ENCODE measurements at places on chromosomes 11 and 22.

DNA sequence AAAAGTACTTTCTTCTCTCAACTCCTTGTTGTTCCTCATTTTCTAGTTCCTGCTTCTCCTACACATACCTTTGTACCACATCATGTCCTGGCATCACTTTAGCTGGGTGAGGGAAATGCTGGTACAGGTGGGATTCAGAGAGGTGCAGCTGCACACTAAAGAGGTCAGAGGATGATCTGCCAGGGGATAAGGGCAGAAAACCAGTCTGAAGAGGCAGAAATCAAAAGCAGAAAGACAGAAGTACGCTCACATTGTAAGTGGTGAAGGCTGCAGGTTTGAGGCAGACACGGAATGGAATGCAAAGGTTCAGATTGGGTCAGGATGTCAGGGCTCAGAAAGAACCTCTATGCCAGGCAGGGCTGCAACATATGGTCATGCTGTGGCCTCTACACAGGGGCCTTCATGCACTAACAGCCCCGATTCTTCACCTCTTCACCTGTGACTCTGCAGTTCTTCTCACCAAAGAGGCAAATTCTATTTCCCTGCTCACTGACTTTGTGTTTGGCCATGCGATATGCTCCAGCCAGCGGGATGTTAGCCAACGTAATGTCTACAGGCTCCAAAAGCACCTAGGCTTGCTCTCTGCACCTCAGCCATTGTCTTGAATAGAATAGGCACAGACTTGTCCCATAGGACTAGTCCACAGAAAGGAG is 373.7 kb downstream of the NXPE2 start:
- no peak for DNase-seq

GRCh38 chr11:2584434-2584811 is 115.4 kb downstream of the KCNQ1OT1 start:
- DNase-seq: no peak

DNA sequence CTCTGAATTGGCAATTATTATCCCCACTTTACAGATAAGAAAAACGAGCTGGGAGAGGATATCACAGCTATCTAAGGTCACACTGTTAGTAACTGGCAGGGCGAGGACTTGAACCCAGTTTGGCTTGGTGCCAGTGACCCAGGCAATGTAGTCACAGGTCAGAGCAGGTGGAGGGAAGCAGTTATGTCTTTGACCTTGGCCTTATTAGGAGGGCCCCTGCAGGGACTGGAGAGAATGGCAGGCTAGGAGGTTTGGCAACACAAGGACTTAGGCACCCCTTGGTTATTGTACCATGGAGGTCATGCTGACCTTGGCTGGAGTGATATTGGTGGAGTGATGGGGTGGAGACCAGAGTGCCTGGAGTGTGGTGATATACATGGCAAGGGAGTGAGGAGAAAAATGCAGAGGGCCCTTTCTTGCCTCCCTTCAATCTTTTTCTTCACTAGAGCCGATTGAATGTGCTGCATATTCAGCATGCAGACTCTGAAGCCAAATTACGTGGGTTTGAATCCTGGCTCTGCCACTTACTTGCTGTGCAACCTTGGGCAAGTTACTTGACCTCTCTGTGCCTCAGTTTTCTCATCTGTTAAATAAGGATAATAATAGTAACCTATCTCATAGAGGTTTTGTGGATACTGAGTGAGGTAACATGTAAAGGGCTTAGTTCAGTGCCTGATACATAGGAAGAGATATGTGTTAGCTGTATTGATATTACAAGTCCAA is 92.7 kb upstream of the TBCEL start:
- no peak for DNase-seq

DNA sequence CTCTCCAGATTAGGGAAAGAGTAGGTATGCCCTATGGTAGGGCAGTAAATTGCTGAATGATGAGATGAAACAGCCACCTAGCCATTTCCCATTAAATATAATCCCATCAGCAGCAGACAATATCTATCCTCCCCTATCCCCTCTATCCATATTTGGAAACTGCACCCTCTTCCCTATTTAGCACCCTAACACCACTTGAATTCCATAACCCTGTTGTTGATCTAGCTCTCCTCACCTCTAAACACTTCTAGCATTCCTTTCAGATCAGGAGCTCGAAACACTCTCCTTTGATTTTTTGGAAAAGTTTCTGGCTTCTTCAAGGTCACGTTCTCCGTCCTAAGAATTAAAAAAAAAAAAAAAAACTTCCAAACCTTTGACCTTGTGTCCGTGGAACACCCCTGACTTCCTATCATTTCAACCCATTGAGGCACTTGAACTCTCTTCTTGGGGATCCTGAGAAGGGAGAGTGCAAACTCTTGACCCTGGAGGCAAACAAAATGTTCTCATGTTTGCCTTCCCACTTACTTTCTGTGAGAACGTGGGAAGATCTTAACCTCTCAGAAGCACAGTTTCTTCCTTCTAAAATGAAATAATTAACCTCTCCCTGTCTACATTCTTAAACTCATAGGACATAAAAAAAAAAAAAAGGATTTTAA is 19.0 kb downstream of the TRIM5 start:
- no peak for DNase-seq

GRCh38 chr11:27965559-27965958 is 142.4 kb downstream of the KIF18A start:
- DNase-seq: no peak

- no peak for DNase-seq
Observed at GRCh38 chr22:31328544-31328960, 17.6 kb downstream of the PATZ1 start.

- no peak for DNase-seq
Observed at GRCh38 chr11:83508804-83509203, 222.6 kb upstream of the CCDC90B start.

GRCh38 chr22:40504285-40505249 is 132.0 kb downstream of the MRTFA start:
- no peak for DNase-seq

DNA sequence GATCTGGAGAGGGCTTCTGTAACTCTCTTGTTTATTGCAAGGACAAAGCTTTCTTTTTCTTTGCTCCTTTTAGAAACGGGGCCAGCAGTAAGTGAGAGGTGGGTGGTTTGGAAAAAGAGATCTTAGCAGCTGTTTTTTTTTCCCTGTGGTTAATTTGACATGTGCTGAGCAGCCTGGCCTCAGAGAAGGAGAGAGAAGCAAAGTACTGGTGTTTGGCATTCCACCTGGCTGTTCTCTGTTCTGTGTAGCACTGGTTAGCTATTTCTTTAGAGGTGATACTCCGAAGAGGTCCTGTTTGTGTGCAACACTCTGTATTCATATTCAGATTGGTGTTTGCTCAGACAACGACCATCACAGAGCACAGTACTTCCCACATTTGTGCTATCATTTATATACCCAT is 80.8 kb upstream of the SORL1-AS1 start:
- DNase-seq: no peak

GRCh38 chr22:49186762-49187161 is 640.9 kb downstream of the BRD1 start:
- DNase-seq: no peak

DNA sequence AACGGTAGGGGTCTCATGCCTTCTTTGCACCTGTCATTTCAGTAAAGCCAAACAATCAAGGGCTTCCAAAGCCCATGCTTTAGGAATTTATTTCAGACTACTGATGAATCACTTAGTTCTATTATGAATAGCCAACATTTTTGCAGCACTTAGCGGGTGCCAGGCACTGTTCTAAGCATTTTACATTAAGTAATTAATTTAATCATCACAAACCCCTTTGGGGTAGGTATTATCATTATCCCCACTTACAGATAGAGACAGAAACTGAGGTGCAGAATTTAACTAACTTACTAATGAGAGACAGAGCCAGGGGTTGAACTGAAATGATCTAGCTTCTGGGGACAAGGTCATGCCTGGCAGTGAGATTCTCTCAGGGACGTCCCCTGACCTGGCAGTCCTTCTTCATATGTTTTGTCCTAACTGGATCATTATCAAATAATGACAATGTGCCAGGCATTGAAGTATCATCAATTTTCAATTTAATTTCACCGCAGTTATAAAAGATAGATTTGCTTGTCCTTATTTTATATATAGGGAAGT is 31.7 kb upstream of the NAV2 start:
- no peak for DNase-seq

DNA sequence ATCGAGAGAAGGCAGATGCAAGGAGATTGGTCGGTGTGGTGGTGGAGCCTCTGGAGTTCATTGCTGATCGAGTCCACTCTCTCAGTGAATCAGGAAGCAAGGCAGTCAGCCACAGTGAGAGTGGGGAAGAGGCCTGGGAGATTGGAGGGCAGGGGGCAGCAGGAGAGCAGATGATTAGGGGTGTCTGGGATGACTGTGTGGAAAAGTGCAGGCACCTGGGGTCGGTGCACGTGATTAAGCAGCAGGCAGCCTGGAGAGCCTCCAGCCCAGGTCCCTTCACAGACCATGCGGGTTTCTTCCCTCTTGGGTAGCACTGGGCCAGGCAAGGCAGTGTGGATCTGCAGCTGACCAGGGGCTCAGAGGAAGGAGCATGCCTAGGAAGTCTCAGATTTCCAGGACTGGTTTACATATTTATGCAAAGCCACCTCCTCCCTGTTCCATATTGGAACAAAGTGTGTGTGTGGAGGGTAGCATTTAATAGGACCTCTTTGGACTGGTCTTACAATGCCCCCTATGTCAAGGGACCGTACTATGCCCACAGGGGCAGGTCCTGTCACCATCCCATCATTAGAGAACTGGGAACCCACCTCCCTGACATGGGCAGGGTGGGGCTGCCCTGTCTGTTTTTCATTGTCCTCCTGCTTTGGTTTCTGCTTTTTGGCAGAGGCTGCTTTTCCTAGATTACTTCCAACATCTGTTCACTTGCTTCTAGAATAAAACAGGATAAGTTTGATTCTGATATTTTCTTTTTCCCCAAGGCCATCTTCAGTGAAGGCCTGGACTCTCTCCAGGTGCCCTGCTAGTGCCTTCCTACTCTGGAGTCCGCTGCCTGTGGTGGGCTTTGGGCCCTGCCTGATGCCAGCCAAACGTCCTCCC is 14.0 kb upstream of the GDPD5 start:
- DNase-seq: no peak

DNA sequence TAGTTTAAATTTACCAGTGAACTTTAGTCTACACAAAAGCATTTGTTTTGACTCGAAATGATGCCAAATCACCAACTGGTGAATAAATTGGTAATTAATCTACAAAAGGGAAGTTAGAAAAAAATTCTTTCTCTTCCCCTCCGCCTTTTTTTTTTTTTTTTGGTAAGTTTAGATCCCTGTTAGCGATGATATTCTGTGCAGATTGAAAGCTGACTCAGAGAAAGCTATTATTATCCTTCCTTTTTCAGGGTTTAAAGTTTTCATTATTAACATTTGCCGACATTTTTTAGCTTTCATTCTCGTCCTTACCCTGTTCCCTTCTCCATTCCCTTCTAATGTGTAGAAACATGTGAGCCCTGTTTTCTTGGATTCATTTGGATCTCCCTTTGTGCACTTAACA is 16.8 kb upstream of the NUP160 start:
- no peak for DNase-seq

DNA sequence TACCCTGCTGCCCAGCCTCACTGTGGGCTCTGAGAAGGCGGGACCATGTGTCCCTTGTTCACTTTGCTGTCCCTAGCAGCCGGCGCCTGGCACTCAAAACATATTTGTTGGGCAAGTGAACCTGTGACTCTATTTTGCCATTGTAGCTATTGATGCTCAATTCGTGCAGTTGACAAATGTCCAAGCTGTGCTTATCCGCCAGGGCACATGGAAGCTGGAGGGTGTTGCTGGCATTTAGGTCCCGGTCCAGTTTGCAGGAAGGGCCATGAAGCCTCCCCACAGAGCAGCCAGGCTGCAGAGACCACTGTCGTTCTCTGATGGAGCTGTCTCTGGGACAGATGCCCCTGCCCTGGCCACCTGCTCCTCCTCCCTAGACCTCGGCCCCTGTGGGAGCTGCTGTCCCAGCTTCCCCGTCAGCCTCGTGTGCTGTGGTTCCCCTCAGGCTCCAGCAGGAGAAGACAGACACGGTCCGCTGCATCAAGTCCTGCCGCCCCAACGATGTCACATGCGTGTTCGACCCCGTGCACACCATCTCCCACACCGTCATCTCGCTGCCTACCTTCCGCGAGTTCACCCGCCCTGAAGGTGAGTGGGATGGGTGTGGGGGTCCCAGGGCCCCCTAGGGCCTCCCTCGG is 71.5 kb downstream of the FBLN1 start:
- DNase-seq: no peak

DNA sequence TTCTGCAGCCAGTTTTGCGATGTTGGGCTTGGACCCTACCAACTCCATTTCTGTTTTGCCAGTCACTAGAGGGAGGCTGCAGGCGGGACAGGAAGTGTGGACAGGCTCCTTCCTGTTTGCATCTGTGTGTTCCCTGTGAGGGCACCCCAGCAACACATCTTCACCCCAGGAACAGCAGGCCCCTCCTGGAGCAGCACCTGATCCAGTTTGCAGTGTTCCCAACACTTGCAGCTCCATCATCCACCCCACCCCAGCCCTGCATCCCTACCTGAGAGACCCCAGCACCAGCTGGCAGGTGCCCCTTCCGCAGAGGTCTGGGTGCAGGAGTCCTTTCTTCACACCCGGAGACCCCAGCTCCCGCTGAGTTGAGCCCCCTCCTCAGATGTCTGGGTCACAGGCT is 7.4 kb upstream of the VSIG10L2 start:
- DNase-seq: no peak

- DNase-seq: no peak
Observed at GRCh38 chr11:20068691-20069090, 91.6 kb downstream of the DBX1 start.

DNA sequence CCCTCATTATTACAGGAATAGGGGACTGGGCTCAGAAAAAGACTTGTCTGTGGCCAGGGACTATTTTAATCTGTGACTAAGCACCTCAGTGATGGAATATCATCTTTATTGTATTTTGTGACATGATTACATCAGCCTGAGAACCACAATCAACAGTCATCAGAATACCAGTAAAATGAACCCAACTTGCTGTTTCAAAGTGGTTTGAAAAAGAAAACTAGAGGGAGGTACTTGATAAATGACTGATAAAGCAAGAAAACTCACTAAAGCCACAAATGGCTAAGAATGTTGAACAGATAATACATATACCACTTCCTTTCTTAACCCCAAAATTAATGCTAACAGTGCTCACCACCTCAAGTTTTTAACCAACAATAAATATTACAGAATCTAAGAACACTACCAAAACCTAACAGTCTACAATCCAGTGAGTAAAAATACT is 155.7 kb downstream of the ATG16L2 start:
- DNase-seq: no peak

GRCh38 chr11:12729941-12730340 is 55.7 kb downstream of the TEAD1 start:
- no peak for DNase-seq

DNA sequence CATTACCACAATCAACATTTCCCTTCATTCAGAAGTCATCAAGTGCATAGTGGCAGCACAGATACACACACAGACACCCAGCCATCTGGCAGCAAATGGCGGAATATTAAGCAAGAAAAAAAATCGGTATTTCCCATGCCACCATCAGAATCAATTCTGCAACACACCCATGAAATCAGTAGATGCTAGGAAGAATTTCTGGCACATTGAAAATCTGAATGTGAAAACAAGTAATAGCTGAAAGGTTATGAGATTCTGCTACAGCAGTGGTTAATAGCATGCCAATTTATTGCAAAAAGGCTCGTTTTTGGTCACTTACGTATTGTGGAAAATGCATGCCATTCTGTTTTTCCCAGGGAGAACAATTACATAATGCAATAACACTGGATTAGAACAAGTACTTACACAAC is 91.1 kb downstream of the PICALM start:
- DNase-seq: no peak

Data from T follicular helper cell (primary cell).